ENCODE measurements at places on chromosomes 13 and 19. TPM values are rescaled to one million over a fixed set of nuclear protein-coding genes. Genes with fewer than 3 reads are reported as not detected.

The FGF22 gene
- total RNA-seq = 0.34 TPM

The TTYH1 gene
- 3.0 TPM for total RNA-seq

- no peak for DNase-seq
These were observed 251.3 kb downstream of the MAB21L1 start for GRCh38 chr13:35225159-35225558.

DNA sequence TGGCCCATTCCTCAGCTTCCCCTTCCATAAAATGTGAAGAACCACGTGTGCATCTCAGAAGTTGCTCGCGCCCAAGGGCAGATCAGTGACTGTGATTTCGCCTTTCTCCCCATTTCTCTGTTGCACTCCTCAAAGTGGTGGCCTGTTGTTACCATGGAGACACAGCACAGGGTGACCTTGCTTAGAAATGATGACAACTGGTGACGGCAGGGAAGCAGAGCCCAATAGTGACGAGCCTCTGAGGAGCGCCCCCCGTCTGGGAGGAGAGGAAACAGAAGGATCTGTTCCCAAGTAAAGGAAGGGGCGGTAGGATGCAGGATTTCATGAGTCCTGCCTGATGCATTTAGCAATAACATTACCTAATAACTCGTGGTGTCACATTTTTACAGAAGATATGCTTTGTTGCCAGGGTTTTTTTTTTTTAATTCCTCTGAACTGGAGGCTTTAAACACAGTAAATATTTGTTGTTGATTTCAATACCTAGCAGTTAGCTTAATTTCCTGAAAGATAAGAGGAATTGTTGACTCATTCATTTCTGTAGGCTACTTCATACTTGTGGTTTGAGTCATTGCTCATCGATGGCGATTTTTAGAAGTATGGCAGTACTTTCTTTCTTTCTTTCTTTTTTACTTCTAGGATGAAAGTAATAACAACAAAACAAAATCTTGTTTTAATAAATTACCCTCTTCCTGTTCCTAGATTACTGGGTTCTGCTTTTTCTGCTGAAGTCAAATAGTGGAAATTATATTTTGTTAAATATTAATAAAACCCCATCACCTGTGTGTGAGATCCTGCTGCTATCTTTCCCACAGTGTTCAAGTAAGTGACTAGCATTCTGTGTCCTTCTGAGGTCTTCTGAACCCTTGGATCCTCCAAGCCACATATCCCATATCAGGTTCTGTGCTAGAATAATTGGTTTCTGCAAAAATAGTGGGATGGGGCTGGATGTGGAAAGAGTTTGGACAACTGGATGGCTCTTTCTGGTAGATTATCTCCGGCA, 36.0 kb downstream of the MBNL2 start:
- DNase-seq = peak; percentile 84

GRCh38 chr19:57800696-57801095, 14.0 kb downstream of the ZNF552 start:
- no peak for DNase-seq

- no peak for DNase-seq
These were observed 9.5 kb upstream of the RFX1 start for GRCh38 chr19:14015524-14016035.

DNA sequence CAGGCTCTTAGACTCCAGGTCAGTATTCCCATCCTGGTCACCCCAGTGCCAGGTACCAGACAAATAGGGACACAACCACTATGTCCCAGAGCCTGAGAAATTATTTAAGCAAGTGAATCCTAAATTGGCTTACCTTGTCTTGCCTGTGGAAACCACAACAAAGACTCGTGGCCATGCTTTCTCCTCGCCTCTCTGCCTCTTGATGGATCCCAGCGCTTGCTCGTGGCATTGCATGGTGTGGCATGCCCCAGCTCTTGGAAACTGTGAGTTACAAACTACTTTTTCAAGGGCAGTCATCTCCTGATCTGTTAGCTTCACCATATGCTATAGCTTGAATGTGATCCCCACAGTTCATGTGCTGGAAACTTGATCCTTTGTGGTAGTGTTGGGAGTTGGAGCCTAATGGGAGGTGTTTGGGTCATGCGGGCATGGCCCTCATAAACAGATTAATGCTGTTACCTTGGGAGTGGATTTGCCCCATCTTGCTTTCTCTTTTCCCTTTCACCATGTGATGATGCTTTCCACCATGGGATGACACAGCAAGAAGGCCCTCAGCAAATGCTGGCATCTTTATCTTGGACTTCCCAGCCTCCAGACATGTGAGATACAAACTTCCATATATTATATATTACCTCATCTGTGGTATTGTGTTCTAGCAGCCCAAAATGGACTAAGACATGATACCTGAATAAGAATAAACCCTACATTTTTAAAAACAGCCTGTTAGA, 31.2 kb downstream of the SPRYD7 start:
- DNase-seq = no peak

DNA sequence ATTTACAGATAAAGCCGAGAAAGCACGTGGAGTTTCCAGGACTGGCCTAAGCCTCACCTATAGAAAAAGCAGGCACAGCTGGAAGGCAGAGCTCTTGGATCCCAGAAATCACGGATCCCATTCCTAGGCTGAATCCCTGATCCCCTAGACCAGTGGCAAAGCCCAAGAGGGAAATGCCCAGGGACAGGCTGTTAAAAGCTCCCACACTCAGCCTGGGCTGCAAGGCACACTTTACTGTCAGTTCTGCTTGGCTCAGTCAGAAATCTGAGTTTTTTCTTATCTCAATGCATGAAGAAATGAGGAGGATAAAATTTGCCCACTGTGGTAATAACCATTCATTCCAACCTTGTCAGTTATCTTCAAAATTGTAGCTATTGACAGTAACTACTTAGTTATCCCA, 8.0 kb upstream of the FUT2 start:
- DNase-seq = no peak

DNA sequence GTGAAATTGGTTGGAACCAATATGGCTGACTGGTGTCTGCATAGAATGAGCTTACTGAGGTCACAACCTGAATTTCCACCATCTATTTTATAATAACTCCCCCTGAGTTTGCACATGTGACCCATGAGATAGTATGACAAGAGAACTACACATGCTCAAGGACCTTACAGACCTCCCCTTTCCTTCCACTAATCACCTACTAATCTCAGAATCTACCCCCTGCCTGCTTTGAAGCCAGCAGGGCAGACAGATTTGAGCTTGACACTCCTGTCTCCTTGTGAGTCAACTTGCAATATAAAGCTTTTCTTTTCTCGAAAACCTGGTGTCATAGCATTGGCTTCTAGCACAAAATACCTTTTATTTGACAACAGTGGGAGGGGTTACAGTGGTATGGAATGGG, 248.4 kb downstream of the RFC3 start:
- DNase-seq = no peak
